Kidney capillary endothelial cell (primary cell): ENCODE measurements at places on chromosomes 13 and 19.

DNA sequence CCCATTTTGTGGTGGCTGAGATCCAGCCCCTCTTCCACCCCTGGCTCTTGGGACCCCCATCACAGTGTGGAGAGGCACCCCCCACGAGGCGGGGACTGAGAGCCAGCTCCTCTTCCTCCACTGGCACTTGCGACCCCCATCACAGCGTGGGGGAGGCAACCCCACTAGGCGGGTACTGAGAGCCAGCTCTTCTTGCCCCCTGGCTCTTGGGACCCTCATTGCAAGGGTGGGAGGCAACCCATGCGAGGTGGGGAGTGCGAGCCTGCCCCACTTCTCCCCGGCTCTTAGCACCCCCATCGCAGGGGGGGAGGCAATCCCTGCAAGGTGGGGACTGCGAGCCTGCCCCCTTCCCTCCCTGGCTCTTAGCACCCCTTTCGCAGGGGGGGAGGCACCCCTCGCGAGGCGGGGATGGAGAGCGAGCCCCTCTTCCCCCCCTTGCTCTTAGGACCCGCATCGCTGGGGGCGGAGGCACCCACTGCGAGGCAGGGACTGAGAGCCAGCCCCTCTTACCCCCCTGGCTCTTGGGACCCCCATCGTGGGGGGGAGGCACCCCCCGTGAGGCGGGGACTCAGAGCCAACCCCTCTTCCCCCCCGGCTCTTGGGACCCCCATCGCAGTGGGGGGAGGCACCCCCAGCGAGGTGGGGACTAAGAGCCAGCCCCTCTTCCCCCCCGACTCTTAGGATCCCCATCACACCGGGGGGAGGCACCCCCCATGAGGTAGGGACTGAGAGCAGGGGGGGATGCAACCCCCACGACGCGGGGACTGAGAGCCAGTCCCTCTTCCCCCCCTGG is 364.6 kb upstream of the SPRY2 start:
- DNase-seq: no peak

DNA sequence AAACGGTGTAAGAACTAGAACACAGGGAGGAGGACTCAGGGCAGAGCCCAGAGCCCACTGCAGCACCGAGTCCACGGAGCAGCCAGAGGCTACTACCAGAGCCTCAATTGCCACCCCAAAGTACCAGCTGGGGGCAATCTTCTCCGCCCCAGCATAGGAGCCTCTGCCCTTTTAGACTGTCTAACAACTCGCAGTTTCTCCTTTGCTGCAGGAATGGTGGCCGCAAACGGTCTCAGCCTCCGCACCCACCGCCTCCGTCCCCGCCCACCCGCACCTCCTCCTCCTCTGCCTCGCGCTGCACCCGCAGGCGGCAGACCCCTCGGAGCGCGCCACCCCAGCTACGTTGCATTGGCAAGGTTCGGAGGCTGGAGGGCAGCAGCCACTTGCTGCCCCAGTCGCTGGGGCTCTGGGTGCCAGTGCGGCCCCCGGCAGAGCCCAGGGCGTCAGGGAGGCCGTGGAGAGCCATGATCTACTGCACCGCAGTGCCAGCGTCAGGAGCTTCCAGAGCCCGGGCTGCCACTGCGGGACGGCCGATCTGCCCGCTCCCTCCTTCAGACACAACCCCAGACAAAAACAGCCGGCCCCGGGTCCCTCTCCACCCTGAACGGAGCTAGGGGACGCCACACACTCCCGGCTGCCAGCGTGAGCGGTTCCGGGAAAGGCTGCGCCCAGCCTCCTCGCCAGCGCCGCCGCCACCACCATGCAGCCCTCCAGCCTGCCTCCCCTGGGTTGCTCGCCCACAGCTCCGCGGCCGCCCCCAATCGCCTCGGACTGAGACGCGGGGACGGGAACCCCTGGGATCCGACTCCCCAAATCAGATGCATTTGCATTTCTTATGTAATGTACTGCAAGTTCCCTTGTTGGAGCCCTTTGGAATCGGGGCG is 1.8 kb downstream of the FGF14 start:
- no peak for DNase-seq

DNA sequence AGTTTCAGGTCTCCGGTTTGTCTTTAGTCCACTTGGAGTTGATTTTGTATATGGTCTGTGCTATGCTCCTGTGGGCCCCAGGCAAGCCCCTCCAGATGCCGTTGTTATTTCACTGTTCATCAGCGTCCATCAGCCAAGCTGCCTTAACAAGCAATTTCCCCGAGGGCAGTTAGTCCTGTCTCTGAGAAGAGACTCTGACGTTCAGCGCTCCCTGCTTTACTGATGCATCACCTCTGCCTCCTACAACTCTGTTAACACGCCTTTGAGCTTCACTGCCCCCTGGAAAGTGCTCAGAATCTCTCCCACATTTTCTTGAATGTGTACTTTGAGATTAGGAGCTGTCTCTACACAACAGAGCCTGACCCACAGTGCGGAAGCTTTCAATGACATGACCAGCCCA is 41.8 kb upstream of the UBAC2 start:
- no peak for DNase-seq

DNA sequence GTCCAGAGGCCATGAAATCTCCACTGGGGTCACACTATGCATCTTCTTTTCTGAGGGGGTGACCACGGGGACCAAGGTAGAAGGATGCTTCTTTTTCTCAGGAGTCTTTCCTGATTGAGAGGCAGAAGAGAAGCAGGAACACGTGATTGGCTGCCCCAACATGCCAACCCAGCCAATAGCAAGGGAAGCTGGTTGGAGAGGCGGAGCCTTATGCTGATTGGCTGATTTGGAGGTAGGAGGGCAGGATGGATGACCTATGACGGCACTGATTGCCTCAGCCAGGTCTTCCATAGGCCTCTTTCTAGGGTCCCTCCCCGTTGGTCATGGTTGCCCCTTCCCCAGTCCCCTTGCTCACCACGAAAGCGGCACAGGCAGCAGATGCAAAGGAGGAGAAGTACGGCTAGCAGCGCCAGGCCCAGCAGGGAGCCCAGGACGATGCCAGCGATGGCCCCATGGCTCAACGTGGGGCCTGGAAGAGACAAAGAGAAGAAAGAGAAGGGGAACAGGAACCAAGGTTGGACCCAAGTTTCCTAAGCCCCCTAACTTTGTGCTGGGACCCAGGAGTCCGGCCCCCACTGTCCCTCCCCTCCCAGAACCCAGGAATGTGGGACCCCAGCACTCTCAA is 8.0 kb downstream of the VSIG10L start:
- no peak for DNase-seq

DNA sequence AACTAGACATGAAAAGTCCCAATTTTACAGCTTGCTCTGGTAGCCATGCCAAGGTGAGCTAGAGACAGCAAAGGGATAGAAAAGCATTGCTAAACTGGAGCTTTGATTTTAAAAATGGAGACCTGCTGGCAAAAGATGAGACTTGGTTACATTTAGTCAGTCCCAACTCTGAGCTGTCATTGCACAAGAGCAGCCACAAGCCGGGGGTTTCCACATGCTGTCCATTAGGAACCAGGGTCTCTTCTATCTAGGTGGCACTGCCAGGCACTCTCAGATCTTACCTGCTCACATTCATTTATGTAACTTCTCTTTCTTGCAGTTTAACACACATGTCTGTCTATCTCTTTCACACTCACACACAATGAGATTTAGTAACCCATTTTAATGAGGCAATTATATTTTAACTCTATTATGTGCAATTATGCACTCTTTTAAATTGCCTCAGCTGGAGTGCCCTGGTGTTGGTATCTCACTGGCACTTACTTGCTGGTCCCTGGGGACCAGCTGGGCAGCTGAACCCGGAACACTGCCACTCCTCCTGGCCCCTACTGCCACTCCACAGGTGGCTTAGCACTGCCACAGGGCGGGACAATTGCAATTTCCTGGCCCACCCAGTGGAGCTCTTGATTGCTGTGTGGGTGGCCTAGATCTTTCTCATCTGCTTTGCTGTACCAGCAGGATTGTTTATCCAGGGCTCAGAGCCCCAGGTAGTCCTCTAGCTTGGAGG is 112.5 kb downstream of the COG6 start:
- no peak for DNase-seq

DNA sequence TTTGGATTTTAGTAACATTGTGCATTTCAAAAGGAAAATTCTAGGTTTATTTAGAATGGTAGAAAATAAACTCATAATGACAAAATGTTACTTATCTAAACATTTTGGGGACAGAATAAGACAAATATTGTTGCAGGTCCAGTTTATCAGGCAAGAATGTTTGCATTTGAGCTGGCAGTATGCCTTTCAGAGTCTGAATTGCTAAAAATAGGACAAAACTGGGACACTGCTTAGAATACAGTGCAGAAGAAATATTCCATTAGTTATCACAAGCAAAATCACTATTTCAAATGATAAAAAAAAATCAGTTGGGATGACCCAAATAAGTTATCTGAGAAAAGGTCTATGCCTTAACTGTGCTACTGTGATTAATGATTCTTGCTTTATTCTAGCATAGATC is 870.3 kb upstream of the MIR17HG start:
- no peak for DNase-seq

DNA sequence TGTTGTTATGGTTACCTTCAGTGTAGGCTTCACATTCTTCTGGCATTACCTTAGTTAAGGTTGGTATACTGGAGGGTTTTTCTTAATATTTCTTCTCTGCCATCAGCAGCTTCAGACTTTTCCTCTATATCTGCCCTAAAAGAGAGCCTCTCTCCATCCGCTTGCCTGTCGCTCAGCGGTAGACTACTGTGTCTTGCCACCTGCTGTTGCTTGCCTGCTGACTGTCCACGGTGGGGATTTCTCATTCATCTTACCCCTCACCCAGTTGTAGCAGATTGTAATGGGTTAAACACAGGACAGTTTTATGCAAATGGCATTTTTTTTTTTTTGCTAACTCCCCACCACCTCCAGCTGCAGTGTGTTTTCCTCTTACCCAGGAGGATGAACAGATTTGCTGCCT is 577.2 kb downstream of the SLITRK5 start:
- DNase-seq: no peak

GRCh38 chr13:41282129-41282571 is 18.8 kb upstream of the MTRF1 start:
- DNase-seq: no peak

GRCh38 chr13:73107970-73108369 is 49.2 kb downstream of the KLF5 start:
- DNase-seq: no peak

DNA sequence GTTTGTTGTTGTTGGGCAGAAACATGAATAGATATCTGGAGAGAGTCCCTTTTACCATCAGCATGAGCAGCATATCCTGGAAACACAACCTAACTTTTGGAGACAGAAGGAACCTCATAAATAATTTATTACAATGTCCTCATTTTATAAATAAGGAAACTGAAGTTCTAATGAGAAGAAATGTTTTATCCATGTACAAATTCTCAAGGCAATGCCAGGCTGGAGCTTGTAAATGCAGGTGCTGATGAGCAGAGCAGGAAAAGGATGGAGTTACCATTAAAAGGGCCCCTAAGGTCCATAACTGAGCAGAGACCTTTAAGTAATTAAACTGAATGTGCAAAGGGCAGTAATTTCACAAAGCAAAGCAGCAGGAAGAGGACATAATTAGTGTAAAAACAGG is 17.3 kb downstream of the LCP1 start:
- no peak for DNase-seq

- DNase-seq: no peak
These were observed 1341.2 kb upstream of the SPRY2 start for GRCh38 chr13:81682081-81682630.

GRCh38 chr19:19651076-19651475 is 7.6 kb upstream of the GMIP start:
- DNase-seq: no peak

GRCh38 chr19:18278521-18279265 is 2.7 kb downstream of the JUND start:
- DNase-seq: no peak

DNA sequence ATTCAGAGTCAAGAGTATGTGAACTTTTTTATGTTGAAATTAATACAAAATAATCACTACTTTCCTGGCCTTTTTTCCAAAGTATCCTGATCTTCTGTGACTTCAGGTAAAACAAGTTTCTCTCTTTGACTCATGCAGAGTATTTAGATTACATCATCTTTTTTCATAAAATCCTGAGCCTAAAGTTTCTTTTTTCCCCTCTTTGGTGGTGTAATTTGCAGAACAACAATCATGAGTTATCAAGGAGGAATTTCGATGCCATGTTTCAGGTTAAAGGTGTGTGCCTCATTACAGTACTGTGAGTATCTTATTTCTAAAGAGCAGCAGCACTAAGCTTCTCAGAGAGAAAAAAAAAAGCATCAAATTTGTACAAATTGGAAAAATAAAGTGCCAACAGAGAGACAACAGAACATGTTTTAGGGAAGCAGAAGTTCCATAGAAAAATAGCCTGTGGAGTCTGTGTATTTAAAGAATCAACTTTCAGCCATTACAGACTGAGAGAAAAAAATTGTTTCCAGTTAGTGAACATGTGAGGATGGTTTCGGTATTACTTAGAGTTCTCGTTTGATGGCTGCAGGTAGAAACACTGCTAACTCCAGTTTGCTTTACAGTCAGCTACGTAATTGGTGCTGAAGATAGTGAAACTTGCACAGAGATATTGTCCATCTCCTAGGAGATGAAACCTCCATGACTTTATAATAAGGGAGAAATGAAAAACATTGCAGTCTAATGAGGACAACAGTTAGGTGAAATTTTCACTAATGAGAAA is 78.1 kb upstream of the PCDH9 start:
- DNase-seq: no peak

GRCh38 chr13:111923439-111923838 is 143.5 kb upstream of the SOX1 start:
- DNase-seq: no peak

DNA sequence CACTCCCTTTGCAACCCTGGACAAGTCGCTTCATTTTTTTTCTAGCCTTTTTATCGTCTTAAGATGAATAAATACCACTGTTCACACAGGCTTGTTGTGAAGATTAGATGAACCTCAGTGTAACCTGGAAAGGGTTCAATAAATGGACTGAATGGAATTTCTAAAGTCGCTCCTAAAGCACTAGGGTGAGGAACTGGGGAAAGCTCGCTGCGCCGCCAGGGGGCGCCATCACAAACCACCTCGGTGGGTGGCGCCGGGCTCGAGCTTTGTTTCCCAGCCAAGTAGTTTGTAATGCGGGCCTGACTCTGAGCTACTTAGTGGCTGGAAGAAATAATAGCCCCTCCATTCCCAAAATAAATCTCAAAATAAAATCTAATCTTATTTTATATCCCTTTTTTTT is 2.2 kb upstream of the CEACAM6 start:
- peak; percentile 42 for DNase-seq

- no peak for DNase-seq
These were observed 97.3 kb downstream of the CACNA1A start for GRCh38 chr19:13408889-13409518.

DNA sequence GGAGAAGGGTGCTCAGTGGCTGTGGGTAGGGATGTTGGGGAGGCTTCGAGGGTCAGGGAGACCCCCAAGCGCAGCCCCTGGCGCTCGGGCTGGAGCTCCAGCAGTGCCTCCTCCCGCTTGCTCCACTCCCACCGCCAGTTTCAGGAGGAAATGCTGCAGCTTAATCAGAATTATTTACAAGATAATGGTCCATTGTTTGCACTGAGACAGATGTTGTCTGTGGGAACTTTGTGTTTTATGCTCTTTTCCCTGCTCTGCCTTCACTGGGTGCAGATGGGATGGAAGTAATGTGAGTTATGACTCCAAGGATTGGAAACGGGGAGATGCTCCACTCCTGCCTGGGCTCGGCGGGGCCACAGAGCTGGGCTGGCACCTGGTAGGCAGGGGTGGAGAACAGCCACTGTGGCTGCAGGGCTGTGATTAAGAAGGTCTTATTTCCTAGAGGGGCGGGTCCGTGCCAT is 192.4 kb downstream of the ZNF536 start:
- DNase-seq: no peak

- DNase-seq: no peak
These were observed 13.4 kb upstream of the WDR18 start for GRCh38 chr19:970695-971094.
